ENCODE measurements at places on chromosomes 13 and 19.

GRCh38 chr13:33033051-33033812, 17.0 kb downstream of the KL start:
- no peak for DNase-seq

DNA sequence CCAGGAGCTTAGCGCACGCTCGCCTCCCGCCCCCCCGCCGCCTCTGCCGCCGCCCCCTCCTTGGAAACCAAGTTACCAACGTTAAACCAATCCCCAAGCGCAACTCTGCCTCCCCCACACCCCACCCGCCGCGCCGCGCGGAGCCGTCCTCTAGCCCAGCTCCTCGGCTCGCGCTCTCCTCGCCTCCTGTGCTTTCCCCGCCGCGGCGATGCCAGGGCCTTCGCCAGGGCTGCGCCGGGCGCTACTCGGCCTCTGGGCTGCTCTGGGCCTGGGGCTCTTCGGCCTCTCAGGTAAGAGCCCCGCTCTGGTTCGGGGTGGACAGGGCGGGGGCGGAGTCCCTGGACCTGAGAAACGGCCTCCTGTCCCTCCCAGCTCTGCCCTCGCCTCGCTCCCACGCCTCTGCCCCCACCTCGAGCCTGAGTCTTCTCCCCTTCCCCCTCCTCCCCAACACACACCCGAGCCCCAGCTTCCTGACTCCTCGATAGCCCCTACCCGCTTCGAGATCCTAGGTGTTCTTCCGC, at the start of gene ICAM5:
TSS of gene ICAM5 (plus strand) at position 117 of the 521 bp plus-strand sequence. CDS start at position 209, 92 bp downstream.
- DNase-seq = peak; percentile 54

- no peak for DNase-seq
Measured at GRCh38 chr19:23410155-23410554, 14.9 kb upstream of the ZNF91 start.

DNA sequence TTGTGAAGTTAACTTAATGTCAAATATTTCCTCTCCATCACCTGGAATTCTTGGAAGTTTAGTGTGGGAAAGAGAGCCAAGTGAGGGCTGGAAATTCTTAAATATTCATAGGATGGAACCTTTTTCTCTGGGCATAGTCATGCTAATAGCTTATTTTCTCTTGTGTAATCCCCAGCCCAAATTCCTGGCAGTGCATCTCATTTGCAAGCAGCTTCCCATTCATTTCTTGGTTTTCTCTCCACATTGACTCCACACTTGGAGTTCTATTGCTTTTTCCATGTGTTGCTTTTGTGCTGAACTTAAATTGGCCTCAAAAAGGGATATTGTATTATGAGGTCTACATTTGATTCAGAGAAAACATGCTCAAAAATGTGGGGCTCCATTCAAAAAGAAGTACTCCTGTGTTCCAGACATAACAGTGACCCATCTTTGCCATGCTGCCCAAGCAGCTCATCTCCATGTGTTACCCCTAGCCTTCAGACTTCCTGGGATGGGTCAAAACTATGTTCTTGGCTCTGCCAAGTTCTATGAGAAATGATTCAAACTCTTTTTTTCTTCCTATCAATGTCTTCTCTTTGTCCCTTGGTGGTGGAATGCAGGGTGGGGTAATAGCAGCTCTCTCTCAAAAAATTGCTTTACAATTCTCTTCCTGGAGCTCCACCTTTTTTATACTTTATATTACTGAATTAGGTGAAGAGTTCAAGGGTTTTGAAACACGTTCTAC, 2471.5 kb downstream of the PCDH9 start:
- DNase-seq = no peak

DNA sequence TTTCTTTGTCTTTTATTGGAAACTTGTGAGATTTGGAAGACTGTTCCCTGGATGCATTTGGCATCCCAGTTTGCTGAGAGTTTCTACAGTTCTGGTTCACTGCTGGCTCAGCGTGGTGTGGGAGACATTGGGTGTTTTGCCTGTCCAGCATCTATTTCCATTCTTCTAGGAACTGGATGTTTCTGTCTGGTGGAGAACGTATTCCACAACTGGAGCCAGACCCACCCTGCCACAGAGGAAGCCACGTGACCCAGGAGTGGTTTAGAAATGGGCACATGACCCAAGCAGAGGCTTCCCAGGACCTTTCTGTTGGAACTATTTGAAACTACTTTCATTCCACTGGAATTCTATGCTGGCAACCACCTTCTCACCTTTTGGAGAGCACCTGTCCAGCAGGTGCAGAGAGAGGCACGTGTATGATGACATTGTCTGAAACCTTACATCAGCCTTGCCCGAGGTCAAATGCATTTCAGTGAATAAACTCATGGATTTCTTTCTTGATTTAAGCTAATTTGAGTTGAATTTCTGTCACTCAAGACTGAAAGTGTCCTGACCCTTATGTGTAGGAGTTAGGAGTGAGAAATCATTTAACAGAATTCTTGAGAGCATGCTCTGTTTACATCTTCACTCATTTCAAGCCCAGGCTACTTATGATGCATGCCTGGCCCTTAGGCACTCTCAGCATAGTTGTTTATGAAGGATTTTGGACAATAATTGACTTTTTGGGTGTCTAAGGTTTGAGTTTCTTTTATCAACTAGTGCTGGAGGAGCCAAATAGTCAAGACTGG, 121.8 kb downstream of the AKAP11 start:
- DNase-seq = no peak

DNA sequence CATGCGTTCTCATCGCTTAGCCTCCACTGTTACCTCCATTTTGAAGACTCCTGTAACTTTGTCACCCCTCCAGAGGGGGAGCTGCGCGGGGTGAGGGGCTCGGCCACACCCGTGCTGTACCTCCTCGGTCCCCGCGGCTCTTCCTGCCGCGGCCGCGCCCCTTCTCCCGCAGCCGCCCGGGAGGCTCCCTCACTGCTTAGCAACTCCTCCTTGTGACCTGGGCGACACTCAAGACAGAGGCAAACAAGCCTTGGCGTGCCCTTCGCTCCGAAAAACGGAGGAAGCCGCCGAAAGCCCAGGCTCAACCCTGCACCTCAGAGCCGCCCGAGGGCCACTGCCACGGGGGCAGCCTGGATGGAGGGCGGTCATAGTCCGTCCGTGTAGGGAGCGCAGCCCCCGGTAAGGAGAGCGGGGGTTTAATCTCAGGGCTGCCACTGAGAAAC, 494.3 kb downstream of the FOXO1 start:
- no peak for DNase-seq

- no peak for DNase-seq
Measured at GRCh38 chr13:28794396-28794795, 25.7 kb upstream of the MTUS2 start.

DNA sequence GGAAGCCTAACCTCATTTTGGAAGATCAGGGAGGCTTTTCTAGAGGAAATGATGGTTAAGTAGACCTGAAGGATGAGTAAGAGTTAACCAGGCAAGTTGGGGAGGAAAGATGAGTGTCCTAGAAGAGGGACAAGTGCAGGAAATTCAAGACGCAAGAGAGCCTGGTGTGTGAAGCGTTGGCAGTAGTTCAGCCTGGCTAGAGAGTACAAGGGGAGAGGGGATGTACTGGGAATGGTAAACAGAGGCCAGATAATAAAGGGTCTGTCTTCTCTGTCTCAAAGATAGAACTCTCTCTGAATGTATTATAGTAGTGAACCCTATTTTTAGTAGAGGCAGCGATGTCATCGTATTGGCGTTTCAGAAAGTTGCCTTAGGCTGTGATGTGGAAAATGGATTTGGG, 9.7 kb downstream of the DPY19L3 start:
- no peak for DNase-seq

GRCh38 chr19:13195678-13196077, 45.5 kb downstream of the IER2 start:
- no peak for DNase-seq

DNA sequence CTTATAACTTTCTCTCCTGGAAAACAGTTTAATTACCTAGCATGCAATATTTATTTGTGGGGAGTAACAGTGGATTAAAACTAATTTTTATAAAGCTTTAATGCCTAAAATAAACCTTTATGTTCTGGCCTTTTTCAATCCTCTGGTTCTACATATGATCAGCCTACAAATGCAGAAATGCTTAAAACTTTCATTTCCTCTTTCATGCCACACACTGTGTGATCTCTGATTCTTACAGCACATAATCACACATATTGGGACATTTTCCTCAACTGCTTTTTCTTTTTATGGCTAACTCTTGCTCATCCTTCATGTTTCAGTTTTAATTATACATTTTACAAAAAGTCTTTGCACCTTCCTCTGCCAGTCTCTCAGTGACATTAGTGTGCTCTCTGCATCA, 910.8 kb upstream of the SLITRK6 start:
- DNase-seq = no peak

GRCh38 chr19:2273356-2274184, 8.4 kb downstream of the PEAK3 start:
- peak; percentile 68 for DNase-seq

GRCh38 chr19:408902-409515, at the start of gene C2CD4C:
TSS of gene C2CD4C (minus strand) at chr19:409147. CDS start at chr19:408361, 786 bp downstream.
- DNase-seq = no peak

DNA sequence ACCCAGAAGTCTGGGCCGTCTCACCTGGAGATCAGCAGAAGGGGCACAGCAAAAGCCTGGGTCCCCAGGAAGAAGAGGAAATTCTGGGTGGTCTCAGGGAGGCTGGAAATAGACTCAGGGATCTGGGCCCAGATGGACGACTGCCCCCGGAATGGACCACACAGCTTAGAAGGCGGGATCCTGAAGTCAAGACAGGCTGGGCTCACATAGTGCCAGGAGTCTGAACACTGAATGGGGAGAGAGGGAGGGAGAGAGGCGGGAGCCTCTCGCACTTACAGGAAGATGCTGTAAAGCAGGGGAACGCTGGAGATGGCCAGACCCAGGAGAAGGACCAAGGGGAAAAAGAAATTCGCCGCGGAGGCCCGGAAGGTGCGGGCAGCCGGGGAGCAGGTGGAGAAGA, 1.3 kb upstream of the LENG1 start:
- DNase-seq = no peak
